Ascending aorta (tissue), 2 donors: ENCODE measurements at places on chromosomes 6 and 20. TPM values are rescaled to one million over a fixed set of nuclear protein-coding genes. Genes with fewer than 3 reads are reported as not detected.

GRCh38 chr6:72820906-72821305 is 199.0 kb downstream of the KCNQ5 start:
- H3K4me1 ChIP-seq, result no peaks in the 10 kb centered on the region
- no peak overlapping the region for H3K4me3 ChIP-seq
- no peak for DNase-seq
- H3K36me3 ChIP-seq, result no peaks in the 10 kb centered on the region
- H3K27me3 ChIP-seq, result no peaks in the 10 kb centered on the region

DNA sequence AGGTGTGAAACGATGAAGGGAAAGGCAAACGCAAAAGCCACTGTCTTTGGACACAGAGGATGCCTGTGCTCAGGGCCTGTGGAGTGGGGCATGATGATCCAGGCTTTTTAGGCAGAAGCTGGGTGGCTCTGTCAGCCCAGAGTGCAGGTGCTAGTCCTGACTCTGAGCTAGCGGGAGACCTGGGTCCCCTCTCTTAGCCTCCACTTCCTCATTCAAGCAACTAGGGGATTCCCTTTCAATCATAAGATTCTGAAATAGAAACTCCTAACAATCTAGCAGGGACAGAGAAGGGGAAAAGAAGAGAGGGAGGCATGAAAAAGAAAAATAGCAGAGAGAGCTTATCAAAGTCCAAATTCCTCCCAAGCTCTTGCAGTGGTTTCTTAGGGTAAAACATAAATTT is 7.6 kb upstream of the HIVEP2 start:
- no peaks in the 10 kb centered on the region for H3K27me3 ChIP-seq

DNA sequence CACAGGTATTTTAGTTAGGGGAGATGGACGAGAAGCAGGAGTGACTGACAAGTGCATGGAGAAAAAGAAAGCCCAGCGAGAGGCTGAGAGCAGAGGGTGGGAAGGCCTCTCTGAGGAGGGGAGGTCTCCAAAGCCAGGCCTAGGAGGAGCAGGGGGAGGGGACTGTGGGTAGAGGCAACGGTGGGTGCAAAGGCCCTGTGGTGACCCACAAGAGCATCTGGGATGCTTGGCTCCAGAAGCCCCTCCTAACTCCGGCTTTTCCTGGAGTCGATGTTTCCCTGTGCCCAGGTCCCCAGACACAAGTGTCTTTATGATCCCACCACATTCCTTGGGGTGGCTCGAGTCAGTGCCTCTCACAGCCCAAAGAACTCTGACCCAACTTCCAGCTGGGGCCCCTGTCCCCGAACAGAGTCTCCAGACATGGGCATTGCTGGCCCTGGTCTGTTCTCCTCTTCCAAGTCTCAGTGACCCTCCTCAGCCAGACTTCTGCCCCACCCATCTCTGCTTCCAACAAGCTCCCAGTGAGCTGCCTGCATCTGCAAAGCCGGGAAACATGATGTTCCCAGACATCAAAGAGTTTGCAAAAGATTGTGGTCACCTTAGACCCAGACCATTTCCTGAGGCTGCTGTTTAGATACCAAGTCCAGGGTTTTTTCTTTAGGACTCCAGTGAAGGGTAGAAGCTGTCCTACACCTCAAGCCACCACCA is 11.1 kb upstream of the BMP7 start:
- DNase-seq, result no peak
- no peaks in the 10 kb centered on the region for H3K27me3 ChIP-seq
- H3K4me3 ChIP-seq, result no peak overlapping the region
- no peaks in the 10 kb centered on the region for H3K4me1 ChIP-seq
- H3K36me3 ChIP-seq, result no peaks in the 10 kb centered on the region

DNA sequence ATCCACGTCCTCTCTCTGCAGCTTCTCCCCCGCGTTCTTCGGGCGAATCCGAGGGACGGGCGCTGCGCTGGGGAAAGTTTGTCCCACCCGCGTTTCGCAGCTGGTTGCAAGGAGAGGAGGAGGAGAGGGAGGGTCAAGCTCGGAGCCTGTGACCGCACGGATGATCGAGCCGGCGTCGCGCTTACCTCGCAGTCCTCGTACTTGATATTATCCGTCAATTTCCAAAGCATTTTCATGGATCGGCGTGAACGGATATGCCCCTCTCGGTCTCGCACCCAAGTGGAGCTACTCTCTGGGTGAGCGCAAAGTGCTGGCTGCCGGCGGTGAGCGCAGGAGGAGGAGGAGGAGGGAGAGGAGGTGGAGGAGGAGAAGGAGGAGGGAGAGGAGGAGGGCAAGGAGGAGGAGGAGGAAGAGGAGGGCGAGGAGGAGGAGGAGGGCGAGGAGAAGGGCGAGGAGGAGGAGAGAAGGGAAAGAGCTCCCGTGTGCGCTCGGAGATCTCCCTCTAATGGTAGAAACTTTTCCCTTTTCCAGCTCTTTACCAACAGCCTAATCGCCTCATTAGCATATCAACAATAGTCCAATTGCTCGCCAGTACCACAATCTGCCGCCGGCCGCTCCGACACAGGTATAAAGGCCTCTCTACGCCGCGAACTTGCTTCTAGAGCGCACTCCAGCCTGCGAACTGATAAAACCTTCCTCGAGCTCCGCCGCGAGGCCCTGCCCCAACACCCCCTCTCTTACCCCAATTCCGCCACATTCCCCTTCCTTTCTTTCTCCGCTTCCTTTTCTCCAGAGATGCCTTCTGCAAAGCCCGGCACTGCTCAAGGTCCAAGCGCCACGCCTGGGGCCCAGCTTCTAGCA is at the start of gene TFAP2A:
TFAP2A (minus strand) TSS at position 319 of the 861 bp plus-strand sequence; CDS start at position 236, 83 bp downstream.
- H3K36me3 ChIP-seq, result no peaks in the 10 kb centered on the region
- DNase-seq, result no peak
- peaks cover 9% of the 10 kb centered on the region for H3K4me1 ChIP-seq
- H3K27me3 ChIP-seq, result peaks cover 44% of the 10 kb centered on the region
- peak within 1 kb of the TSS; percentile 12 for H3K4me3 ChIP-seq
- H3K27ac ChIP-seq, result no peak within 1 kb of the TSS

GRCh38 chr6:4264081-4264480 is 128.7 kb upstream of the ECI2 start:
- H3K36me3 ChIP-seq, result no peaks in the 10 kb centered on the region
- no peak for DNase-seq
- no peaks in the 10 kb centered on the region for H3K27me3 ChIP-seq
- H3K4me3 ChIP-seq, result no peak overlapping the region
- H3K27ac ChIP-seq, result no peak overlapping the region
- no peaks in the 10 kb centered on the region for H3K4me1 ChIP-seq

DNA sequence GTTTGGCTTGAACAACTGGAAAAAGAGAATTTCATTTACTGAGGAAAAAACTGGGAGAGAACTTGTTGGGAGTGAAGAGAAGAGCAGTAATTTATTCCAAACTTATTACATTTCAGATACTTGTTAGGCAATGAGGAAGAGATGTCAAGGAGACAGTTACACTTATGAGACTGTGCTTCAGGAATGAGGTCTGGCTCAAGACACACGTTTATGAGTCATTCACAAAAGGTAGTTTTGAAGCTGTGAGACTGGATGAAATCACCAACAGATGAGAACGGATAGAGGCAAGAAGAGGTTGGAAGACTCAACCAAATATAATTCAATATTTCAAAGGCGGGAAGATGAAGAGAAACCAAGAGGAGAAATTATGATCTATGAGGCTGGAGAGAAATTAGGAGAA is 70.6 kb upstream of the DEFB112 start:
- H3K27me3 ChIP-seq, result no peaks in the 10 kb centered on the region
- no peaks in the 10 kb centered on the region for H3K36me3 ChIP-seq
- H3K27ac ChIP-seq, result no peak overlapping the region
- no peaks in the 10 kb centered on the region for H3K4me1 ChIP-seq
- no peak for DNase-seq

DNA sequence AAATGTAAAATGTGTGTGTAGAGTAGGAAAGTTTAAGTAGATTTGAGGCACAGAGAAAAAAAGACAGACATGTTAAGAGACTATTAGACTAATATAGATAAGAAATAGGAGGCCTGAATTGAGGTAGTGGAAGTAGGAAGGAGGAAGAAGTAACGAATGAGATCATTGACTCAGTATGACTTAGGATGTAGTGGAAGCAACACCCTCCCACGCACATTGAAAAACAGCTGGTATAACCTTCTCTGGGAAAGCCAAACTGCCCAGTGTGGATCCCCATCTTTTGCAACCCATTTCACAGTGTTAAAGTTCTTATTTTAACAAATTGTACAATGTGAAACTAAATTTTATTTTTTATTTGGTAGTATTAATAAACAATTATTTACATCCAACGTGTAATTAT is 89.1 kb downstream of the GRIK2 start:
- no peak overlapping the region for H3K4me3 ChIP-seq
- H3K27me3 ChIP-seq, result no peaks in the 10 kb centered on the region
- no peak for DNase-seq
- no peaks in the 10 kb centered on the region for H3K4me1 ChIP-seq

DNA sequence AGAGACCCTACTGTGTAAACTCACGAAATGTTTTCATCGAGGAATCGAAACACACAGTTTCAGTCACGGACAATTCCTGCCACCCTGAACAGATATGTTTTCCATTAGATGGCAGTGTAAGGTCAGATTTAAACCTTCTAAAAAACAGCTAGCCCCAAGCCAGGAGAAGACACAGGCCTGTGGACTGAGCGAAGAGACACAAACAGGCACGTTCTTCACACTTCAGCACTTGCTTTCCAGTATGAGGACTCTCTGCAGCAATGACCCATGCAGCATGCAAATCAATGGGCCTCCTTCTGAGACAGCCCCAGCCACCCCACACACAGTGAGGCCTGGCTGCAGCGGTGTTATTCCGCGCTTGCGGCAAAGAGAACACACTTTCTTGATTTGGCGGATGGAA is 31.9 kb downstream of the HUS1B start:
- H3K27me3 ChIP-seq, result no peaks in the 10 kb centered on the region
- peaks cover 12% of the 10 kb centered on the region for H3K36me3 ChIP-seq
- H3K4me3 ChIP-seq, result no peak overlapping the region
- no peak overlapping the region for H3K27ac ChIP-seq
- no peaks in the 10 kb centered on the region for H3K4me1 ChIP-seq
- DNase-seq, result no peak

GRCh38 chr6:157649311-157650260 is 173.5 kb upstream of the SNX9 start:
- no peak overlapping the region for H3K4me3 ChIP-seq
- DNase-seq, result no peak
- no peak overlapping the region for H3K27ac ChIP-seq

DNA sequence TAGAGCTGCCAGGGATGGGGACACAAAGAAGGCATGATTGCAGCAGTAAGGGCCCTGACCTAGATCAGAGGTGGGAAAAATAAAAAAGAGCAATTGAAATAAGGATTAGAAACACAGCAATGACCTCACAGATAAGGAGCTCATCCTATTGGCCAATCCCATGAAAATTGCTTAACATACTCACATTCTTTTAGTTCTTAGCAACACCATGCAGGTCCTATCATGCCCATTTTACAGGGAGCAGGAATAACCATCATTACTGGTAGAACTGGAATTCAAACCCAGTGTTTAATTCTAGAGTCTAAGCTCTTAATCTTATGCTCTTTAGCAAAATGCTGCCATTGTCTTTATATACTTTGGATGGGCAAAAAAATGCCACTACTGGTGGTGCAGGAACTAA is 267.7 kb downstream of the RNF144B start:
- DNase-seq, result no peak
- no peaks in the 10 kb centered on the region for H3K4me1 ChIP-seq
- no peak overlapping the region for H3K4me3 ChIP-seq
- H3K27me3 ChIP-seq, result no peaks in the 10 kb centered on the region
- no peak overlapping the region for H3K27ac ChIP-seq
- no peaks in the 10 kb centered on the region for H3K36me3 ChIP-seq

DNA sequence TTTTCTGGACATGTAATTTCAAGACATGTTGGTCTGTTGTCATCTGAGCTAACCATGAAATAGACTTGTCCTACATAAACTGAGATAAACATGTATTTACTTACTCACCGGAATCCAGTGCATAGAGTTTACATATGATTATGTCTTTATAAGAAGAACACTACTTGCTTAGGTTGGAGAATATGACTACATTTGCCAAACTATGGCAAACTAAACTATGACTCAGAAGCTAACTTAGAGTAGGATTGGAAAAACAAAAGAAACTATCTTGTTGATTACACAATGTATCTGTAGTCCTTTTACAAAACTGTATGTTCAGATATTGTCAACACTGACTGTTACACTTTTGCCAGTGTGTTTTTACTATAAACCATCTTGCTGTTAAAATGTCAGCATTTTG is 113.3 kb downstream of the CRYBG1 start:
- no peak overlapping the region for H3K27ac ChIP-seq
- H3K36me3 ChIP-seq, result no peaks in the 10 kb centered on the region
- no peaks in the 10 kb centered on the region for H3K4me1 ChIP-seq
- no peak for DNase-seq
- H3K27me3 ChIP-seq, result no peaks in the 10 kb centered on the region
- H3K4me3 ChIP-seq, result no peak overlapping the region

DNA sequence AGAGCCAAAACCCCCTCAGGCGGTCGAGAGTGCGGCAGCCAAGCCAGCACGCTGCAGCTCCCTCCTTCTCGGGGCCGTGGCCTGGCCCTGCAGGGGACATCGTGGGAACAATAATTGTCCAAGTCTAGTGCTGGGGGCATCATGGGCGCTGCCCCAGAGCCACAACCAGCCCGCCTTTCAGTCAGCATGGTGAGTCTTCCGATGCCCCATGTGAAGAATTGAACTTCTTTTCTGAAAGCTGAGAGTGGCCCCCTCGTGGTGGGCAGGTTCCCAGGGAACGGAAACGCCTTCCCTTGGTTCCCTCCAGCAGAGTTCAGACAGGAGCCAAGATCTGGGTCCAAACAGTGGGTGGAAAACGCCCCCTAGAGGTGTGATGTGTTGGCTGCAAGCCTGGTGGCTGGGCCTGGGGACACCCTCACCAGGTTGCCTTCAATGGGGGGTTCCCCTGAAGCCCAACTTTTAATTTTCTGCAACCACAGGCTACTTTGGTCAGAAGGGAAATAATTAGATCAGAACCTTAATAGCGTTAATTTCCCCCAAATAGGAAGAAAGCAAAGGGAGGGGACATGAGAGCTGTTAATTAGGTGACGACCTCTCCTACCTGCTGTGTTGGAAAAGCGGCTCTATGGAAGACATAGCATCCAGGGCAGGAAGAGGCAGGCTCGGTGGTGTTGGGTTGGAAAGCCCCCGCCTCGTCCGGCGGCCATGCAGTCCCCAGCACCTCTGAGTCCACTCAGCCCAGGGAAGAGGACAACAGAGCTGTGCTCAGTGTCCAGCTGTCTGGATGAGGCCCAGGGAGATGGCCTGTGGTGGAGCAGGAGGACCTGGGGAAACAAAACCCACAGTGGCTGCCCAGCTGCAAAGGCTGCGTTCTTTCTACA is 4.7 kb upstream of the MRGBP start:
- H3K27me3 ChIP-seq, result no peaks in the 10 kb centered on the region
- DNase-seq, result peak; percentile 43
- no peak overlapping the region for H3K27ac ChIP-seq

- H3K4me3 ChIP-seq, result no peak overlapping the region
- no peak for DNase-seq
- H3K36me3 ChIP-seq, result peaks cover 35% of the 10 kb centered on the region
- no peak overlapping the region for H3K27ac ChIP-seq
- no peaks in the 10 kb centered on the region for H3K4me1 ChIP-seq
These were observed 71.0 kb downstream of the SSR1 start for GRCh38 chr6:7241709-7242645.

The DBNDD2 gene
- total RNA-seq, result 100 TPM
